ENCODE measurements at places on chromosomes 6 and 20.

- DNase-seq, result no peak
These were observed 64.5 kb upstream of the KIF16B start for GRCh38 chr20:16637797-16638196.

GRCh38 chr6:89527634-89528033, 94.7 kb downstream of the ANKRD6 start:
- DNase-seq, result no peak

- DNase-seq, result no peak
These were observed 24.1 kb downstream of the NPEPL1 start for GRCh38 chr20:58716476-58717277.

DNA sequence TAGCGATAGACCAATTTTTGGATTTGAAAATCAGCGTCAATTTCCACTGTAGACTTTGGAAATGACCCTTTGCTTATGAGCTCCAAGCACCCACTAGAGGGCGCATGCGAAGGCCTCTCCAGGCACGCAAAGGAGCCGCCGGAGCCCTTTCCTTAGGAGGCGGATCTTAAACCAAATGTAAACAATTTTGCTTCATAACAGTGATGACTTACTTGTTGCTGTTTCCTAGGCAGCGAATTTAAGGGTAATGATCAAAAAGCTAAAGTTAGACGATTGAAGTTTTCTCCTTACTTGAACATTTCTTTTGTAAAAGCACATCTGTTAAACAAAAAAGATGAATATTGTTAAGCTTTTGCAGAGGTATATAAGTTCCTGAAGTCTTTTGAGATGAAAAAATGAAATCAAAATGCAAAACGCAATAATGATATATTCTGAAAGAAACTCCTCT, 29.2 kb upstream of the EXOC2 start:
- peak; percentile 47 for DNase-seq

- no peak for DNase-seq
These were observed 30.0 kb downstream of the OSBPL2 start for GRCh38 chr20:62268228-62268900.

DNA sequence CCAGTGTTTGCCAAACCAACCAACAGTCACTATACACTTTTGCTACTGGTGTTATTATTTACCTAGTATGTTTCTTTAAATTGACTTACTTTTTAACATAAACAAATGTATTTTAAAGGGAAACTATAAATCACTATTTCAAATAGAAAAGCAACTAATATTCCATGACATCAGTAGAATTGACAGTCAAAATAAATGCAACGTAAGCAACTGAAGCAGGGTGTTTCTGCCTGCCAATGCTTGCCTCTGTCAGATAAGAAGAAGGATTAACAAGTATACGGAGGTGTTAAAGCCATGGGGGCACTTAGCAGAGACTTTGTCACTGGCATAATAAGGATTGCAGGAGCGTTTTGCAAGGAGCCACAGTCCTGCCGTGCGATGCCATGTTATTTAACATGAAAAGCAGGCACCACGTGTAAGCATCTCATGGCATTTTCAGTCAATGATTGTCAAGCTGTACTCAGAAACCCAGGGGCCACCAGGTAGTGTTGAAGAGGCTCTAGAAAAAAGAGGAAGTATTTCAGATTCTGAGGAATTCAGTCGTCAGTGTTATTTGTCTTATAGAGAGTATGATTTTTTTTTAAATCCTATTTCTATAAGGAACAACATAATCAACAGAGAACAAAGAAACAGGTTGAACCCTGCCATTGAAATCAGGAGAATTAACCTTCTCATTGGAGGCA, 131.7 kb downstream of the BFSP1 start:
- DNase-seq, result no peak

DNA sequence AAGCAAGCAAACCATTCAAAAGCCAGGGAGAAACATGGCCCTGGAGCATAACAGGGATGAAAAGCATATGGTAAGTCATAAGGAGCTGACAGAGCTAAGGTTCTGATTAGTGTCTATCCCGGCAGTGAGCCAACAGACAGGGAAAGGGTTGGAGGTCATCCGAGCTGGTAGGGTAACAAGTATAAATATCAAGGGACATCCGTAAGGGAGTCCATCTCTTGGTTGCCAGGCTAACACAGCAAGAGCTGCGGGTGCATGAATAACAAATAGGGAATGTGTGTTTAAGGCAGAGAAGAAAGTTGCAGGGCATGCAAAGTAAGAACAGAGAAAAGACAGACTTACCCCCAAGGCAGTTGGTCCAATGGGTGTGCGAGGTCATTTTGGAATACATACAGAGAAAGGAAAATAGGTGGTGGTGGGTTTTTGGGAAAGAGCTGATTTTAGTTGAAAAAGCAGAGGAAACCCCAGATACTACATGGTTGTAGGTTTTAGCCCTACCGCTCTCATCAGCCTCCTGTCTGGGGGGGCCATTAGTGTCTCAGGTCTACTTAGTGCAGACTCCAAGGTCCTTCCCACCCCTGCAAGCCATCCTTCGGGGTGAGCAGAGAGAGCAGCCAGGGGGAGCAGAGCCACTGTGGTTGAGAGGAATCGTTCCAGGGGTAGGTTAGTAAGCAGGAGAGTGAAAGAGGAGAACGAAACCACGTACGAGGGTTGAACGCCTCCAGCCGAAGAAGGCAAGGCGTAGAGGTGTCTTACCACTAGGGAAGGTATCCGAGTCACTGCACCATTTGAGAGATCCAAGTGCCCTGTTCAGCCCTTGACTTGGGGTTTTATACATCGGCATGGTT, at the start of gene ERVFRD-1:
Gene ERVFRD-1, minus strand, starts transcription at position 805 of the 848 bp plus-strand sequence. CDS start 6,415 bp downstream, outside the sequence.
- DNase-seq, result no peak

- DNase-seq, result no peak
These were observed 24.1 kb downstream of the COL20A1 start for GRCh38 chr20:63317061-63317460.

GRCh38 chr6:88301888-88302768, 136.0 kb upstream of the CNR1 start:
- no peak for DNase-seq

- no peak for DNase-seq
These were observed 385.0 kb downstream of the CD83 start for GRCh38 chr6:14502551-14502950.

- DNase-seq, result no peak
These were observed 4.1 kb downstream of the TRDN start for GRCh38 chr6:123632641-123633040.

- DNase-seq, result no peak
These were observed 143.7 kb upstream of the PTPN1 start for GRCh38 chr20:50366270-50367103.

- DNase-seq, result no peak
These were observed 117.9 kb upstream of the MLN start for GRCh38 chr6:33921745-33922144.

DNA sequence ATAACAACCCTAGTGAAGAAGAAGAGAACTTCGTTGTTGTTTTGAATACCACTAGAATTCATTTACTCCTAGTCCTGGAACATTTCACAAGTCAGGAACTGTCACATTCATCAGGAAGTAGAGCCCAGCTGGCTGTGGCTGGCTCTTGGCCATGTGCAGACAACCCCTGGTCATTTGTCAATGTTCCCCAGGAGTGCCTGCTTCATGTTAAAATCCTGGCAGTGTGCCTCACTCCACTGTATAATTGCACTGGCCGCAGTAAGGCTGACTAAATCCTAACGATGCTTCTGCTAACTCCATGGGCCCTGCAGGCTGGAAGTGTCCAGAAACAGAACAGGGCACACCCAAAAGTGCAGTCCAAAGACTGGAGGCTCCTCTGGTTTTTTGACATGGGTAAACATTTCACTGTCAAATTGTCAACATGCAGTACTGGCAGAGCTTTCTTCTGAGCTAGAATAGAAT, 41.5 kb upstream of the ADGRF1 start:
- DNase-seq, result no peak

GRCh38 chr6:96853083-96853482, 15.8 kb upstream of the GPR63 start:
- DNase-seq, result no peak

DNA sequence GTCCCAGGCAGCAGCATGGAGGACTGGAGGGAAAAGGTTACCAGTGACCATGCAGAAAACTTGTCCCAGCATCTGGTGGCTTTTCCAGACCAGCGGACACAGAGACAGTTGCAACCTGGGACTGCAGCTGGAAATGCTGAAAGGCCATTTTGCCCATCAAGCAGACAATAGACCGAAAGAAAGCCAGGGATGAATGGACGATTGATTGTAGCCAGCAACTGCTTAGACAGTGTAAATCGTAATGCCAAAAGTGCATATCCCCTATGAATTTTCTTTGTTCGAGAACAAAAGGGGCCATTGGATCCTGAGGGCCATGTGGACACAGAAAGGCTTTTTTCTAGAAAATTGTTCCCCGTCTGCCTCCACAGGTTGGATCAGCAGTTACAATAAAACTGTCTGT, 115.7 kb downstream of the MBOAT1 start:
- DNase-seq, result peak; percentile 89

DNA sequence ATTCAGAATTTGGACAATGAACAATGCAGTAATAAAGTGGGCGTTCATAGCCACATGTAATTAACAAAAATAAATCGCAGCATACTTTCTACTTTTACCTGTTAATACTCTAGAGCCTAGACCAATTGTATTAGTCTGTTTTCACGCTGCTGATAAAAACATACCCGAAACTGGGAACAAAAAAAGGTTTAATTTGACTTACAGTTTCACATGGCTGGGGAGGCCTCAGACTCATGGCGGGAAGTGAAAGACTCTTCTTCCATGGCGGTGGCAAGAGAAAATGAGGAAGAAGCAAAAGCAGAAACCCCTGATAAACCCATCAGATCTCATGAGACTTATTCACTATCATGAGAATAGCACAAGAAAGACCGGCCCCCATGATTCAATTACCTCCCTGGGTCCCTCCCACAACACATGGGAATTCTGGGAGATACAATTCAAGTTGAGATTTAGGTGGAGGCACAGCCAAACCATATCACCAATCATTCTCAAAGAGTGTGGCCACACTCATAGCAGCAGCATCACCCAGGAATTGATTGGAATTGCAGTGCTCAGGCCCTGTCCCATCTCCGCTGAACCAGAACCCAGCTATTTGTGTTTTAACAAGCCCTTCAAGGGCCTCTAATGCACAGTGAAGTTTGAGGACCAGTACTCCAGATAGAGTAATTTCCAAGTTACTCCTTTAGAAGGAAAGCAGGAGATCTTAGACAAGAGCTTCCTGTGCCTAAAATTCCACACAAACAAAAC, 650.0 kb downstream of the KIF16B start:
- DNase-seq, result no peak

DNA sequence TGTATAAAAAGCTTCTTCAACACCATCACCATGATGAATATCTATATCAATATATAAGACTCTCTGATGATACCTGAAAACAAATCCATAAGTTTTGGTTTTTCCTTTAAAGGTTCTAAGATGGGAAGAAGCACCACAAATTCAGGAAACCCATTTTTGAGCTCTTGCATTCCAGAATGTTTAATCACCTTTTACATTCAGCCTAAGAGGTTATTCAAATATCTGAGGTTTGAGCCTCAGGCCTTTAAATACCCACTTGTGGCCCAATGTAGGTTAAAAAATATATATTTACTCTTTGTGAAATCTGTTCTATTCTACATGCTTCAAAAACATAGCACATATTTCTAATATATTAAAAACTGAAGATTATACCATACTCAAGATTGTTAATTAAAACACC, 17.6 kb downstream of the HDAC2 start:
- no peak for DNase-seq

GRCh38 chr20:2626853-2627541, 25.4 kb upstream of the NOP56 start:
- DNase-seq, result no peak

- no peak for DNase-seq
These were observed 178.5 kb downstream of the ARID1B start for GRCh38 chr6:156955494-156956183.

DNA sequence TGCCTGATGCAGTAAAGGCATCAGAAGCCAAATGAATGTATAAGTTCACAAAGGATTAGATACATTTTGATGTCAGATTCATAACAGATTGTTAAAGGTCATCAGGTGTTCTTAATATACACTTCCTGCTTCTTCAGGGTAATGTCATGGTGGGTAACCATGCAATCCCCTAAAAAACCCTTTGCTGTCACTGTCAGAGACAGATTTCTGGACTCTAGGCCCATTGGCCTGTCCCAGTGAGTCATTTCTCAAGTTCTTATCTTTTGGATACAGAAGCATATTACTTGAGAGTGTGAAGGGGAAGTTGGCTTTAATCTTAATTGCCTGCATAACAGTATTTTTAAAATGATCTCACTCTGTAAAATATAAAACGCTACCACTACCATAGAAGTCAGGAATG, 895.6 kb upstream of the MAP3K7 start:
- no peak for DNase-seq

GRCh38 chr6:8268156-8268555, 165.8 kb upstream of the EEF1E1 start:
- DNase-seq, result no peak

DNA sequence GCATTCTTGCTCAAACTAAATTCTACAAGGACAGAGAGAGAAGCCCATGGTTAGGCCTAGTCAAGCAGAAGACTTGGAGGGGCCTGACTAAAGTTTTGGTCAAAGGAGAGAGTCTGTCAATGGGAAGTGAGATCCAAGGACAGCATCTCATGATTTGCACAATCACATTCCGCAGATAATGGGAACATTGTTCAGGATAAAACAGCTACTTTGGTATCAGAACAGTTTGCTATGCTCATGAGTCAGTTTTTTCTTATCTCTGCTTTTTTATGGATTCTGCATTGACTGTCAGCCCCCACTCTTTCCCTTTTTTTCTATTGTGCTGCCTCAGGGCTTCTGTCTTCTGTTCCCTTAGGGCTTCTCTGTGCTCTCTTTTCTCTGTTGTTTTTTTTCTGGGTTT, 28.6 kb downstream of the AKAP7 start:
- DNase-seq, result peak; percentile 42

- no peak for DNase-seq
These were observed 55.3 kb upstream of the UFL1 start for GRCh38 chr6:96466147-96466863.

DNA sequence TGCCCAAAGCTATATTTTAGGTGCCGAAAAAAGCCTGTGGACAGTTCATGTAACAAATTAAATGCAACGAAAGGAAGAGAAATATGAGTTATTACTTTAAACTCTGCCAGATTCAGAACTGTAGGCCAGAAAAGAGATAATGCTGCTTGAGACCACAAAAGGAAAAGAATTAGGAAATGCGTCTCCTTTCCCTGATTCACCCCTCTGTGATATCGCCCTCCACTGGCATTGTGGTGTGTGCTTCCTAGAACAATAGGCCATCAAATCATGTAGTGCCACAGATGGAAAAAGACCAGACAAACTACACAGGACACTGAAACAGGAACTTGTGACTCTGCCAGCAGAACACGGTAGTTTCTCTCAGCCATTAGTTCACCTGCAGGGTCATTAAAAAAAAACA, 14.7 kb upstream of the LAMA4 start:
- DNase-seq, result no peak

DNA sequence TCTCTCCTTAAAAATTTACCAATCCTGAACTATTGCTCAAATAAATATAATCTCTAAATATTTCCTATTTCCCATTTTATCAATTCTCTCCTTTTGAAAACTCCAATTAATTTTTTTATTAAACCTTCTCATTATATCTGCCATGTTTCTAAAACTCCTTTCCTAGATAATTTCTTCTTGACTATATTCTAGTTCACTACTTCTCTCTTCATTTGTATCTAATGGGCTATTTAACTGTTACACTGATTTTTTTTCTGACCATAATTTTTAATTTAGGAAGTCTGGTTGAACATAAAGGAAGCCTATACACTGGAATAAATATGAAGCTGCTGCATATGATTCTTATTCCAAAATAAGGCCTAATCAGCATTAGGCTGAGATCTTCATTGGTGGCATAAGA, 96.3 kb upstream of the PLN start:
- no peak for DNase-seq

All from putamen (tissue), 1 donor.